Anterior cingulate cortex (tissue), 58 donors: ENCODE measurements at places on chromosomes 6 and 20.

DNA sequence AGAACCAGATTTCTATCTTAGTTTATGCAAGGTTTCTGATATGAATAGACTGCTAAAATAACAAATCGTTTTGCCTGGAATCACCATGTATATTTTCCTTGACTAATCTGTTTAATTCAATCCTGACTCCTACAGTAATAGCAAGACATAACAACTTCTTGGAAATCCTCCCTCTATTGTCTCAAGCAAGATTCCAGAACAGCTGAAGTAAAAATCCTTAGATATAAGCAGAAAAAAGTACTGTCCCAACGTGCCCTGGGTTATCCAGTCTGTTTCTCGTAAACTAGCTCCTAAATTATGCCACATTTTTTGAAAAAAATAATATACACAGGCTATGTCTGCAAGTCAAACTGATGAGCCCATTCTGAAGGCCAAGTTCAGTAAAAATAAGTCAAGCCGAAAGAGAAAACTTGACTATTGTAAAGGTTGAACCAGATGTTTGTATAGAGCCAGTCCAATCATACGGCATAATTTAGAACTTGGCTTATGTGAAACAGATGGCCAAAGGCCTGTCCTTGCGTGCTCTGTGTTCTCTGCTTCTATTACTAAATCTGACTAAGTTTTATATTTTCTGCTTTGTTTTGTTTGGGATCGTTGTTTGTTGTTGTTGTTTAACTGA, 341.6 kb upstream of the NRSN1 start:
- DNase-seq: no peak

DNA sequence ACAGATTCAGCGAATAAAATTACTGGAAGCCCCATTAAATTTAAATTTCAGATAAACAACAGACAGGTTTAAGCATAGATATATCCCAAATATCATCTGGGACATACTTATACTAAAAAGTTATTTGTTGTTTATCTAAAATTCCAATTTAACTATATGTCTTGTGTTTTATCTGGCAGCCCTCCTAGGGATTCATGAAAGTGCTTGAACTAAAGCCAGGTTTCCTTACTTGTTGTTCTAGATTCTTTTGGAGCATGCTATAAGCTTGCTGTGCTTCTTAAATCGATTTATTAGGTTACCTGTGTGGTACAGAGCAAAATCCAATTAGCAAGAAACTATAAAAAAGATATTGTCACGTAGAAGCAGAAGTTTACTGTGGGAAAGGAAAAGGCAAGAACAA, 202.5 kb upstream of the GMDS start:
- no peak for DNase-seq

DNA sequence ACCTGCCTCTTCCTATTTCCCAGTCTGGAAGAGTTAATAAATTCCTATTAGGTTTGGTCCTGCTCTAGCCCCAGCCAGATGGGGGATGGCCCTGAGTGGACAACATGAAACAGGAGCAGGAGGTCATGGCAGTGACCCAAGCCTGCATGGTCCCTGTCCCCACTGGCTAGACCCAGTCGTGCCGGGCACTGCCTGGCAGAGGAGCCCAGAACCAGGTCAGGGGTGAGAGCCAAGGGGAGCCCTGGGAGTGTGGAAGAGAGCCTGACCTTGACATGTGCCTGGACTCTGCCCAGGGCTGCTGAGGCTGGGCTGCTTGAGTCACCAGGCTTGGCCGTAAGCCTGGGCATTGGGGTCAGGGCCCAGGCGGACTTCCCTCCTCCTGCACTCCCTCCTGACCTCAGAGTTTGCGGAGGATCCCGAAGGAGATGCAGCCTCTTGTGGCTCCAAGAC, 3.6 kb downstream of the AVP start:
- no peak for DNase-seq

- no peak for DNase-seq
These were observed 67.6 kb downstream of the PSMG4 start for GRCh38 chr6:3326184-3326971.

DNA sequence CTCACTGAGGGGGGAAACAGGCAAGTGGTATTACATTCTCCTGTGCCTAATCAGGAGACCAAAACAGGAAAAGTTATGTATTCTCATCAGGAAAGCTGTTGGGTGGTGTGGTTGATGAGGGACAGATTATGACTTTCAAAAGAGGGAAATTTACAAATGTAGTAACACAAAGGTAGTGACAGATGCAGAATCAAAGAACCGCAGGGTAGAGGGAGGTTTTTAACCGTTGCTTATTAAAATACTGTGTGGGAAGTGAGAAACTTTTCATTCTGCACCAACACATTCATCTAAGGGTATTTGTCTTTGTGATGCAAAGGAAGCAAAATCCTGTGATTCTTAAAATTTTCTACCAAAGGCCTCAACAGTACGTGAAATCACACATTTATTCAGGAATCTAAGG, 288.2 kb upstream of the MAN1A1 start:
- DNase-seq: no peak

GRCh38 chr20:17524560-17524959, 6.6 kb downstream of the BFSP1 start:
- DNase-seq: no peak

- DNase-seq: no peak
These were observed 34.3 kb downstream of the RNF24 start for GRCh38 chr20:3981132-3981452.

DNA sequence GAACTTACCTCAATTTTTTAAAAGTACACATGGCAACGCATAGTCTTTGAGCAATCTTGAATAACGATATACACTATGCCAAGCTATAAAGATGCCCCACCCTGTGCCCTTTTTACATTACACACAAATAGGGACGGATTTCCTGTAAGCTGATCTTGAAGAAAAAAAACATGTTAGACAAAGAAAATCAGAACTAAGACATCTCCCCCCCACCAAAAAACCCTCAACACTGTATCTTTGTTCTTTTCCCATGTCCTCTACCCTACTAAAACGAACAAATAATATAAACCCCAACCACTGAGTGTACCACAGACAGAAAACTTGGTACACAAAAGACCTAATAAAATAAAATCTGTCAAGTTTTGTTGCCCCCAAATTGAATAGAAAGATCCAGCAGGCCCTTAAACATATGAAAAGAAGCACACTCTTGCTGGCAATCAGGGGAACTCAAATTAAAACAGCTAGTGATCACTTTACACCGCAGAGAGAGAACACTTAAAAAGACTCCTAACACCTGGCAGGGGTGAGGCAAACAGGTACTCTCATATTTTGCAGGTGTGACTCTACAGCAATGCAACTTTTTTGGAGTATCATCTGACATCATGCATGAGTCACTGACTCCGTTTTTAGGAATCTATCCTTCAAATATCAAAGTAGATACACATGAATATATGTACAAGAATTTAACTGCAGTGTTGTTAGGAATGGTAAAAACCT, 29.6 kb downstream of the BACH2 start:
- no peak for DNase-seq

DNA sequence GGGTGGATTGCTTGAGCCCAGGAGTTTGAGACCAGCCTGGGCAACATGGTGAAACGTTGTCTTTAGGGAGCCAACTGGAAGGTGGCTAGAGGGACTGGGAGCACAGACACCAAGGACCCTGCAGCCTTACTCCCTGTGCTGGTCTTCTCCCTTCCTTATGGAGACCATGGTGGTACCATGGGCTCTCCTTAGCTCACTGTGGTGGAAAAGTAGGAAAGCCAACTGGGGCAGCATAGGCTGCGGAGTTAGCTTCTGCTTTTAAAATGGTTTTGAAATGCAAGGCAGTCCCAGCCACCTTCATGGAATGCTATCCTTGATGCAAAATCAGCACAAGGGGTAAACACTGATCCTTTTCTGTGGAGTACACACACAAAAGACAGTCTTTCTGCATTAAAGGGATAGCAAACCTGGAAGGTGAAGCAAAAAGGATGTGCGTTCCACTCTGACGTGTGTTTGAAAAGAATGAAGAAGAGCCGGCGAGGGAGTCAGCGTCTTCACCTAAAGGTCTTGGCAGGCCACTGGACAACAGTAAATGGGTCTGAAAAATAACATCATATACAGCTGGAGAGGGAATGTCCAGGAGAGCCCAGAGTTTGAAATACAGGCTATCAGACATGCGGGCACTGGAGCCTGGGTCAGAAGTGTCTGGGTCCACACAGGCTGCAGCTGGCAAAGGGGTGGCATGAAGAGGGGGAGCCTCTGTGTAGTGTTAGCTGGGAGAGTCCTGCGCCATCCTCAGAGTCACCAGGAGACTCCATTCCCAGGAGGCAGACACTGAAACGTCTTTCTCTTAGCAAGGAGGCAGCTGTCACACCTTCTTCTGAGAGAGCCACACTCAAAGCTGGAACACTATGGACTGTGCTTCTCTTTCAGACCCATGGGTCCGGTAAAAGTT, 58.5 kb downstream of the GPR6 start:
- no peak for DNase-seq

GRCh38 chr6:143107440-143107839, 46.8 kb downstream of the AIG1 start:
- no peak for DNase-seq

- no peak for DNase-seq
These were observed 7.3 kb downstream of the PNRC1 start for GRCh38 chr6:89087881-89088280.

GRCh38 chr6:160464744-160465143, 116.6 kb downstream of the SLC22A3 start:
- DNase-seq: no peak

- no peak for DNase-seq
These were observed 47.3 kb downstream of the ATP9A start for GRCh38 chr20:51720854-51721253.

GRCh38 chr20:46605181-46605580, 46.1 kb downstream of the SLC13A3 start:
- DNase-seq: no peak

DNA sequence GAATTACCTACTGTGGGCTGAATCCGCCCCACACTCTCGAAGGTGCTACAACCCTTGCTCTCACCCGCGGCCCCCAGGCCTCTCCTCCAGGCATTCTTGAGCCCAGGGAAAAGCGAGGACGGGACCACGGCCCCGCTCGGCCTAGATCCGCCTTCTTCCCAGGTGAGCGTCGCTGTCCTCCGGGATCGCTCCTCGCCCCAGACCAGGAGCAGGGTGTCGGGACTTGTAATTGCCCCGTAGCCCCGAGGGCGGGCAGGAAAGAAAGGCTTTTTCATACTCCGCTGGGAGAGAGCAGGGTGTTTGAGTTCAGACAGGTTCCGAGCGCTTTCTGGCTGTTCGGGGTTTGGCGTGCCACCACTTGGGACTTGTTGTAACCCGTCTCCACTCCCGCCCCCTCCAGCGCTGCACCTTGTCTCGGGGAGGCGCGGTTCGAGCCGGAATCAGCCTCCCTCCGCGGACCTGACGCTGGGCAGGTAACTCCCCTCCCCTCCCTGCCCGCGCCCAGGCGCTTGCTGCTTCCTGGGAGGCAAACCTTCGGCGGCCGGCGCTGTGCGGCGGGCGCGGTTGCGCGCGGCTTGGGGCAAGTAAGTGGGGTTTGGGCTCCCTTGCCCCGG, at the start of gene FAM83B:
Gene FAM83B, plus strand, starts transcription at position 529 of the 614 bp plus-strand sequence. CDS start 23,476 bp downstream, outside the sequence.
- no peak for DNase-seq

DNA sequence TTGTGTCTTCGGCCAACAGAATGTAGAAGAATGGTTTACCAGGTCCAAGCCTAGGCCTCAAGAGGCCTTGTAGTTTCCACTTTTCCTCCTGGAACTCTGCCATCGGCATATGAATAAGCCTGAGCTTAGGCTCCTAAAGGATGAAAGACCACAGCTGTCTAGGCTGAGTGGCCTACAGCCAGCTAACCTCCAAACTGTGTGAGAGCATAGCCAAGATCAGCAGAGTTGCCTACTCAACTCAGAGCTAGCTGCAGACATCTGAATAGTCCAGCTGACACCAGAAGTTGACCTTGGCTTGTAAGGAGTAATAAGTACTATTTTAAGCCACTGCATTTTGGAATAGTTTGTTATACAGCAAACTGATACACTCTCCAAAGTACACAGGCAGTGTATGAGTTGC, 52.6 kb upstream of the SMIM29 start:
- DNase-seq: no peak

DNA sequence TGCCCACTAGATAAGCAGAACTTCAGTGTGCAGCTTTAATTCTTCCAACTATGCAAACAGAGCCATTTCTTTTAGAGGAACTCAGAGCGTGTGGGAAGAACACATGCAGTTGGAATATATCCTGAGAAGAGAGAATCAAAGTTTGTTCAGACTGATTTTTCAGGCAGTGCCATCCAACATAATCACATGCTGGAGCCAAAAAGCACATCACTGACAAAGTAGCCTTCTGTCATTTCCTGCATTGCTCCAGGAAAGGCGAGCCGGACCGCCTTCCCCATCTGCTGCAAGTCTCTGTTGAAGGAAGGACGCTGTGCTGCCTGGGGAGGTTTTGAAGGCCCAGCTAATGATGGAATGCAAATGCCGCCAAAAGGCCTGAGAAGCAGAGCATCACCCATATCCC, 98.4 kb downstream of the DOK5 start:
- peak; percentile 11 for DNase-seq

- DNase-seq: peak; percentile 2
These were observed 92.2 kb downstream of the CEP57L1 start for GRCh38 chr6:109187399-109188114.

GRCh38 chr6:69456086-69456485, 340.7 kb downstream of the LMBRD1 start:
- DNase-seq: no peak

DNA sequence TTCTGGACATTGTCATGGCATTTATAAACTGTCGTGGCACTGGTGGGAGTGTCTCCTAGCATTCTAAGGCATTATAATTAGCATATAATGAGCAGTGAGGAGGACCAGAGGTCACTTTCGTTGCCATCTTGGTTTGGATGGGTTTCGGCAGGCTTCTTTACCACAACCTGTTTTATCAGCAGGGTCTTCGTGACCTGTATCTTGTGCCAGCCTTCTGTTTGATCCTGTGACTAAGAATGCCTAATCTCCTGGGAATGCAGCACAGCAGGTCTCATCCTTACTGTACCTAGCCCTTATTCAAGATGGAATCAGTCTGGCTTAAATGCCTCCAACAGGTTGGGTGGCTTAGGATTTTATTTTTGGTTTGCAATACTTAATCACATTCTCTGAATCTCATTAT, 142.7 kb upstream of the GGTLC1 start:
- DNase-seq: no peak

DNA sequence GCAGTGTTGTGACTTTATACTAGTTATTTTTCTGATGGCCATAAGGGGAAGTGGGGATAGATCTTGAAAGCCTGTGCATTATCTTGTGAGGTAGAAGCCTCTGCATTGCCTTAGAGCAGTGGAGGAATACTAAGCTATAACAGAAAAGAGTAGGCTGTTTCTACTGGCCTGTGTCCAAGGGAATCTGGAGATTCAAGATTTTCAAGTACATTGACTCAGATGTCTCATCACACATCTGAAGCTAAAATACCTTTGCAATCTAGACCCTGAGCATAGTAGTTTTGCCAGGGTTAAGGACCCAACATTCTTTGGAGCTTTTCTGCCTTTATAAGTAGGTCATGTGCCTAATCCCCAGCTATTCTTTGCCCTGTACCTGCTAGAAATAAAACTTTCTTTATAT, 272.3 kb downstream of the TENT5A start:
- DNase-seq: no peak
